Fibroblast of lung (primary cell): ENCODE measurements at places on chromosomes 1 and 21.
A peak's percentile ranks its signal among the peaks of the same experiment; 100 is the strongest.

GRCh38 chr1:44790968-44791801 lies 3.2 kb upstream of the BEST4 start:
- no peak for DNase-seq

DNA sequence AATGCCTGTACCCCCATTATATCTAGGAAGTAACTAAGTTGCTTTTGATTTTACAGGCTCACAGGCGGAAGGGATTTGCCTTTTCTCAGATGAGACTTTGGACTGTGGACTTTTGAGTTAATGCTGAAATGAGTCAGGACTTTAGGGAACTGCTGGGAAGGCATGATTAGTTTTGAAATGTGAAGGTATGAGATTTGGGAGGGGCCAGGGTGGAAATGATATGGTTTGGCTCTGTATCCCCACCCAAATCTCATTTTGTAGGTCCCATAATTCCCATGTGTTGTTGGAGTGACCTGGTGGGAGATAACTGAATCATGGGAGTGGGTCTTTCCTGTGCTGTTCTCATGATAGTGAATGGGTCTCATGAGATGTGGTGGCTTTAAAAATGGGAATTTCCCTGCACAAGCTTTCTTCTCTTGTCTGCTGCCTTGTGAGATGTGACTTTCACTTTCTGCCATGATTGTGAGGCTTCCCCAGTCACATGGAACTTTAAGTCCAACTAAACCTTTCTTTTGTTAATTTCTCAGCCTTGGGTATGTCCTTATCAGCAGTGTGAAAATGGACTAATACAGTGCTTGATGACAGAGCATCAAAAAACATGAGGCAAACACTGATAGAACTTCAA lies 1119.5 kb downstream of the PLA2G4A start:
- no peak for DNase-seq

GRCh38 chr1:92709738-92710137 lies 75.2 kb downstream of the EVI5 start:
- DNase-seq: peak; percentile 81

- no peak for DNase-seq
These were observed 21.8 kb downstream of the PROX1 start for GRCh38 chr1:214009423-214010196.

DNA sequence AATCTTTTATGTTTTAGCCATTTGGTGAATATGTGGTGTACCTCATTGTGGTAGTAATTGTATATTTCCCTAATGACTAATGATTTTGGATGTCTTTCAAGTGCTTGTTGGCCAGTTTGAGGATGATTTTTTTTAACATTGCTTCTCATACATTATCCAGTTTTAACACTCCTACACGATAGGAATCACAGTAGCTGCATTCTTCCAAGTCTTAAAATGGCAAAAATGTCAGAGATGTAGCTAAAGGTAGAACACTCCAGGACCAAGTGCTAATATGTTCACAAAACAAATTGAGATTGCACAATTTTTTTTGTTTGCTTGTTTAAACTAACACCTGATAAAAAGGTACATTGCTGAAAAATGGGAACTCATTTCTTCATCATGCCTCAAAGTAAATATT lies 11.7 kb downstream of the USP25 start:
- DNase-seq: peak; percentile 79
